ENCODE measurements at places on chromosomes 12 and 14.

DNA sequence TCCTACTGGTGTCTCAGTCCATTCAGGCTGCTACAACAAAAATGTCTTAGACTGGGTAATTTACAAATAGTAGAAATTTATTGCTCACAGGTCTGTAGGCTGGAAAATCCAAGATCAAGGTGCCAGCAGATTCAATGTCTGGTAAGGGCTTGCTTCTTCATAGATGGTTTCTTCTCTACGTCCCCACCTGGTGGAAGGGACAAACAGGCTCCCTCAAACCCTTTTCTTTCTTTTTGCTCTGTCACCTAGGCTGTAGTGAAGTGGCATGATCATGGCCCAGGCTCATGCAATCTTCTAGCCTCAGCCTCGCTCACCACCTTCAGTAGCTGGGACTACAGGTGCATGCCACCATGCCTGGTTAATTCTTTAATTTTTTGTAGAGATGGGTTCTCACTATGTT lies 106.8 kb upstream of the RPH3A start:
- no peak for DNase-seq

- no peak for DNase-seq
Measured at GRCh38 chr12:3071107-3071506, 6.1 kb upstream of the TSPAN9 start.

DNA sequence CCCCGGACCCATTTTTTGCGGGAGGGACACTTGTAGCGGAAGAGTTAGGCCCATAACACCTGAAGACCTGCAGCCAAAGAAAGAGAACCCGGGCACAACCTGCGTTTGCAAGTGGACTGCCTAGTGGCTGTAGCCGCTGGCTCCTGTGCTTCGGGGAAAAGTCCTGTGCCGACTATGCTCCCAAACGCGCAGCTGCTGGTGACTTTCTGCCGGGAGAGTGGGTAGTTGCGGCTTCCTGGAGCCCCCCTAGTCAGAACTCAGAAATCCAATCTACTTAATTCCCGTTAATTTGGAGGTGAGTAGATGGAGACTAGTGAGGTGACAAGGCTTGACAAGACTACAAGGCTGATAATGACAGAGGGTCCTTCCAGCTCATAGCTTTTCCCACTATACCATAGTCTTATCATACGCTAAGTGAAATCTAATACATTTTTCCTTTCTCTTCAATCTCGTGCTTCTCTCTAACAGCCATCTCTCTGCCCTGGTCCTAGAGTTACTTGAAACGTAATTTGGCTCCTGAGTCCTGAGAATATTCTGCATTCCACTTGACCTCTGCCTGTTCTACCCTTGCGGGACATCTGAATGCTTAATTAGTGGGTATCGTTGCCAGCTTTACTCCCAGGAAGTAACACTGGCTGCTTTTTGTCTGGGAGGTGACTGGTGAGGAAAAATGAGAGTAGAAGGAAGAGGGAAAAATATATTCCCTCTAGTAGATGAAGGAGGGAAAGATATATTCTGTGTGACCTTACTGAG lies 556 bp downstream of the MTHFD1 start:
- DNase-seq = peak; percentile 28

DNA sequence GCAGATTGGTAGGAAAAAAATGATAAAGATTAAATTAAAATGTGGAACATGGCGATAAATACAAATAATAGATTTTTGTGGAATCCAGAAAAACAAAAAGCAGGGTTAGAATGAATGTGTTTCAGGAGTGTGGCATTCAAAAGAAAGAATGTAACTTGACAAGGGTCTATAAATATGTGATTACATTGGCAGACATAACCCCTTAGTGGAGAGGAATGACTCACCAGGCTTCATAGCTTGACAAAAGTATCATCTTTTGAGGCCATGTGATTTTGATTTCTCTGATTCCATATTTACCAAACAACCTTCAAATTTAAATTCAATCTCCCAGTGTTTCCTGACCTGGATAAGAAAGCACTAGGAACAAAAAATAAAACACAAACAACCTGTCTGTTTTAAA lies 24.4 kb upstream of the MGST1 start:
- no peak for DNase-seq

DNA sequence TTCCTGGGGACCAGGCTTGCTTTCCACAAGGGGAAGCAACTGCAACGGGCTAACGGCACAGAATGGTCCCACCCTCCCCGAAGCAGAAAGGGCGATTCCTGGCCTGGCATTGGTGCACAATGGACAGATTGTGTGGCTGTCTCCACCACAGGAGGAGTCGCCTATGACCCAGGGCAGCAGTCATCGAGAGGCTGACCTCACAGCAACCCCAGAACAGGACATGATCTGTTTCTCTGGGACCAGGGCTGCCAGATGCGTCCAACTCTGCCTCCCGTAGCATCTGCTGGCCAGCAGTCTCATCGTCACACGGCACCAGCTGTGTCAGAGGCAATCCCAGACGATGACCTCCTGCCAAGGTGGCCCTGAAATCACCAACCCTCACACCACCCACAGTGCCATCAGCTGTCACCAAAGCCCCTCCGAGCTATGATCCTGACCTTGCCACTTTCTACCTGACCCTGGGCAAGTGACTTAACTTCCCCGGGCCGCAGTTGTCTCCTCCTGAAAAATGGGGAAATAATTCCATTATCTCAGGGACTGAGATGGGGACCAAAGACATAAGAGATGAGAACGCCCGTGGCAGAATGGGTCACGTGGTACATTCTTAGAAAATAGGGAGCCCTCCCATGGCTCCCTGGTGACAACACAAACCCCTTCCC lies 86.7 kb downstream of the CHGA start:
- no peak for DNase-seq

DNA sequence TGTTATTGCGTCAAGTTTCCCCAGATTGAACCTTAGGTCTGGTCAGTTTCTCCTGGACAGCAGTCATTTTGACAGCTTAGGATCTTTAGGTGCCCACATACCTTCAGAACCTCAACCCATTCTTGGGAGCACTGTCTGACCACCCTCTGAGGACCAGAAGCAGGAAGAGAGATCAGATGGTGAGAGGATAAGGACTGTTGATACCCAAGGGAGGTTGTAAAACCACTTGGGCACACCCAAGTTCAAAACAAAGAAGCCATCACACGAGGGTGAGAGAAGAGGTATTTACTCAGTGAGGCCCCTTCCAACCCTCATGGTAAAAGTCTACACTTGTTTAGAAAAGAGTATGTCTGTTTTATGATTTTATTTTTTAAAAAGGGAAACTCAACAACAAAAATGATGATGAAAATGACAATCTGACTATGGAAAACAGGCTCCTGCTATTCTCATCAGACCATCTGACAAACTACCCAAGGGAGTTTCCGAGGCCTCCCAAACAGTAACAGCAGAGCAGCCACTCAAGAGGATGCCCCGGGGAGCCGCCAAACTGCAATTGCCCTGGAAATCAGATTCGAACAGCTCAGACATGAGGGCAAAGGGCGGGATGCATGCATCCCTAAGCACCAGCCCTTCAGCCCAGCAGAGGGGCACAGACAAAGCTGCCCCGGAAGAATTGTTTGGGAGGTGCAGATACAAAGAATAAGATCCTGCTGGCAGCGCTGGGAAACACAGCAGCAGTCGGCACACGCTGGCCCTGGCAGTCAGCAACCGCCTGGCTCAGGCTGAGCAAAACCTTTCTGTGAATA lies 162.6 kb upstream of the PLEKHG7 start:
- DNase-seq = peak; percentile 7

- DNase-seq = no peak
Measured at GRCh38 chr12:92736605-92737004, 33.8 kb downstream of the PLEKHG7 start.

- no peak for DNase-seq
Measured at GRCh38 chr14:100341301-100342031, 18.3 kb downstream of the SLC25A47 start.

DNA sequence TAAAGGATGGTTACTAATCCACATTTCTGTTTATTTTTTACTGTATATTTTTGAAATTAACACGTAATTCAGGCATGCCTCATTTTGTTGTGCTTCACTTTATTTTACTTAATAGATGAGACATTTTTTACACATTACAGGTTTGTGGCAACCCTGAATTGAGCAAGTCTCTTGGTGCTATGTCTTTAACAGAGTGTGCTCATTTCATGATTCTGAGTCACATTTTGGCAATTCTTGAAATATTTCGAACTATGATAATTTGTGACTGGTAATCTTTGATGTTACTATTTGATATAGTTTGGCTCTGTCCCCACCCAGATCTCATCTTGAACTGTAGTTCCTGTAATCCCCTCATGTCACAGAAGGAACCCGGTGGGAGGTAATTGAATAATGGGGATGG lies 1120.5 kb upstream of the FLRT2 start:
- DNase-seq = no peak

DNA sequence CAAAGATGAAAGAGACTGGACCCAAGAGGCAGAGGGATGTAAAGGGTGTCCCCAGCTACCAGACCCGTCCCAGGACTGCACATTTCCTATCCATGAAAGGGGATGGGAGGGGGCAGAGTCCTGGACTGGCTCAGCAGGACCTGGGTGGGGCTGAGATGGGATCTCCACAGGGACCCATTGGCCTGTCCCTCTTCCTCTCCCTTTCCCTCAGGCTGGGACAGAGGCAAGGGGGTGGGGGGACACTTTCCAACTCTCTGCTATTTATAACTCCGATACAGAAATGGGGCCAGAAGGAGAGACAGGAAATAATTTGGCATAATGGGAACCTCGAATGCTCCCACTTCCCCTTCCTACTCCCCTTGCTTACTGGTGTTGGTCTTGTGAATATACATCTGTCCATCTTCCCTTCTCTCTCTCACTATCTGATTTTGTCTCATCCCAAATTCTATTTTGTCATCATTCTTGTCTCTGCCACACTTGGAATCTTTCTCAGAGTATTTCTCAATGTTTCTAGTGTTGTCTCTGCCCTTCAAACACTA lies 1.1 kb upstream of the ITGA7 start:
- DNase-seq = no peak

- DNase-seq = peak; percentile 10
Measured at GRCh38 chr12:82019533-82019932, 260.4 kb upstream of the PPFIA2 start.

- no peak for DNase-seq
Measured at GRCh38 chr12:73726881-73727280, 810.8 kb upstream of the ATXN7L3B start.

GRCh38 chr12:1197264-1198018 lies 206.4 kb downstream of the ERC1 start:
- no peak for DNase-seq

GRCh38 chr12:232731-233614 lies 19.0 kb upstream of the SLC6A12 start:
- no peak for DNase-seq

GRCh38 chr14:32197919-32198318 lies 3.9 kb upstream of the RNU6-7 start:
- DNase-seq = no peak

GRCh38 chr12:124938587-124938986 lies 24.1 kb upstream of the UBC start:
- peak; percentile 67 for DNase-seq

GRCh38 chr12:120584343-120585149 lies 3.3 kb upstream of the POP5 start:
- peak; percentile 23 for DNase-seq

- DNase-seq = no peak
Measured at GRCh38 chr14:42523666-42524065, 917.0 kb downstream of the LRFN5 start.

- peak; percentile 92 for DNase-seq
Measured at GRCh38 chr12:124518051-124518932, 49.1 kb downstream of the NCOR2 start.

- no peak for DNase-seq
Measured at GRCh38 chr14:37591941-37592481, 3.0 kb downstream of the FOXA1 start.

GRCh38 chr12:127342861-127343260 lies 924.1 kb upstream of the TMEM132C start:
- DNase-seq = no peak

DNA sequence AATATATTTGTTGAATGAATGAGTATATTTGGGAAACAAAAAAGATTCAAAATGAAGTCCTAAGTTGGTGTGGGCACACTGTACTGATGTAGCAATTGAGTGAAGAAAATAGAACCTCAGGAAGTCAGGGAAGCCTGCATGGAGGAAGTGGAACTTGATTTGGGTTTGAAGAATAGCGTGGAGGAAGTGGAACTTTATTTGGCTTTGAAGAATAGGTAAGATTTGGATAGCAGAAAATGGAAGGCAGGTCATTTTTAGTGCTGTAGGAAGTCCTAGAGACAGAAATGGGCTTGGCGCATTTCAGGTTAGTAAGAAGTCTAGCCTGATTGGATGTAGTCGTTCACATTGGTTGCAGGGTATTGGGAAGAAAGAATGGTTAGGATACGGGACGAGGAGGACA lies 5.4 kb downstream of the C12orf75 start:
- DNase-seq = no peak

DNA sequence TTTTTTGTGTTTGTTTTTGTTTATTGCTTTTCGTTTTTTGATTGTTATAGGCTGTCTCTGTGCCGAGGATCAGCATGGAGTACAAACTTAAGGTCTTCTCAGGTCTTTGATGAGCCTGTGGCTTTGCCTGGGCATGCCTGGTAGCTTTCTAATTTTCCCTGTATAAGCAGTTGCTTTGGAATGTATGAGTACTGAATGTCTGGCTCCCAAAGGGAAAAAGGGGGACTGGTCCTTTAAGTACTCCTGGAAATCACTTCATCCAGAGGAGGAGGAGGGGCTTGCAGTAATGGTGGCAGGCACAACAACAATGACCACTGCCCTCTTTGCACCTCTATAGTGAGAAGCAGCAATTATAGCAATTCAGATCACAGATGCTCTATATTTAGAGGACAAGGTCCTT lies 67.6 kb upstream of the TTC7B start:
- DNase-seq = no peak

DNA sequence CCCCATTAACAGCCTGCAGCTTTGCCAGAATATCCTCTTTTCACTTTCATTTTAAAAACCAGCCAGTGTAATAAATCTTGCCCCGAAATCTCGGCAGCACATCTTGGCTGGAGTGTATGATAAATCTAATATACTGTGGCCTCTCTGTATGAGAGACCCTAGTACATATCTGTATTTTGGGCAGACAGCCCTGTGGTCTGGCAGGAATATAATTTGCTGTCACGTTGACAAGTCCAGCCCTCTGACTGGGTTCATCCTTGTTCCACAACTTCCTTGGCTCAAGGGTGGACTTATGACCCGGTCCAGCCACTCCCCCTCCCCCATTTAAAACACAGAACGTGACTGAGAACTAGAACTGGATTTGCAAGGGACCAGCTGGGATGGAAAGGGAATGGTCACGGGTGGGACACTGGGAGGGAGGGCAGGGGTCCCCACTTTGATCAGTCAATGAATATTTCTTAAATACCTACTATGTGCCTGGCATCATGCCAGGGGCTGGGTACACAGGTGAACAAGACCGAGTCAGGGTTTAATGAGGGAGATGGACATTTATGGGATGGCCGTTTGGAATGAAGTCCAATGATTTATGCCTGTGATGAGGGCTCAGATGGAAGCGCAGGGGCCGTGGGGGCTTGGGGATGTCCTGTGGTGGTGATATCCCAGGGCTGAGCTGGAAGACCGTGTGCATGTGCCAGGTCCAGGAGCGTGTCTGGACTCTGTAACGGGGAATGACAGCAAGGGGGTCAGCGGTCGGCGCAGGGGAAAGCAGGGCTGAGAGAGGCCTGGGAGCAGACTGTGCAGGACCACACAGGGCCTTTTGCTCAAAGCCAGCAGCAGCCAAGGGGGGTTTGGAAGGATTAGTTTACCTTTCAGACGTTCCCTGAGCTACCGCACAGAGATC lies 190.5 kb downstream of the PHETA1 start:
- DNase-seq = no peak

- DNase-seq = no peak
Measured at GRCh38 chr12:22687361-22688076, 62.5 kb downstream of the ETNK1 start.

GRCh38 chr12:76692846-76693245 lies 71.1 kb upstream of the ZDHHC17 start:
- no peak for DNase-seq

GRCh38 chr12:96483116-96483515 lies 6.3 kb upstream of the CFAP54 start:
- no peak for DNase-seq

All from HAP-1 (cell line).